ENCODE measurements at places on chromosomes 6 and 20.

DNA sequence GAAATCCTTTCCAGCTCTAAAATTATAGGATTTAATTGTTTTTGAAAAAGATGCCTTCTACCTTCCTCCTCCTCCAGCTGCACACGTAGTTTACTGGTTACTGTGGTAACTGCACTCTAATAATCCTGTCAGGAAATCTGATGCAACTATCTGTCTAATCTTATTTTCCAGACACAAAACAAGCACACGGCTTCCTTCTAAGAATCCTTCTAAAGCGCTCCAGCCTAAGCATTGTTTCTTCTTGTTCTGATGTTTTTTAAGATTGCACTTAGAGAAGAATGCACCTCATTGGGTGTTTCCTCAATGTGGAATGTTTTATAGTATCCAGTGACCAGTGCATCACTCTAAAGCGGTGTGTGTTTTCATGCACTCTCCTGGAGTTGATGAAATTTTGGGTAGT, 63.6 kb downstream of the CARMIL1 start:
- peak; percentile 54 for DNase-seq

DNA sequence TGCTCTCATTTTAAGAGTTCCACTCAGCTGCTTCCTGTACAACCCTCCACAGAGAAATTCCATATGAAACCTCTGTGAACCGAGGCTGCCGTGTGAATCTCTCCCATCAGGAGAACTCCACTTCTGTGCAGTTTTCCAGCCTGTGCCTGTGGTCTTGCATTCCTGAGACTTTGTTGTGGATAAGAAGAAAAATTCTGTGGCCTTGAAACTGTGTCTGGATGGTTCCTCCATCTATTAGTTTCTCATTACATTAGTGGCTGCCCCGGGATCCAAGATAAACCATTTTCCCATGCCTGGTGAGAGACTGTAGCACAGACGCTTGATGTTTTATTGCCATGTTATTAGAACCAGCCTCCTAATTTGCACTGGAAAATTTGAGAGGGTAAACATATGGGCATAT, 40.8 kb upstream of the TIAM2 start:
- DNase-seq = no peak

DNA sequence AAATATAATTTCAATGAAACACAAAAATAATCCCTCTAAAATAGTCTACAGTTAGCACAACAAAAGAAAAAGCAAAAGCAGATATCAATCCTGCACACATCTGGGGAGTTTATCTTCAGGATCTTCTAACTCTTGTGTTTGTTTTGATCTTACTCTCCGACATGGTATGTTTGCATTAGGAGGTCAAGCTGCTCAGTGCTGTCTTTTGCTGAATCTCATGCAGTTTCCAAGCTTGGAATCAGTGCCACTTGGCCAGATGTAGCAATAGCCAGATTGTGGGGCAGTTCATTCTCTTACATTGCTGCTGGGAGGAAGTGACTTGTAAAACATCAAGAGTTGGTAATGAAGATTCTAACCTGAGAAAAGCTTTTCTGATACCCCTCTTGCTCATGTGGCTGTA, 29.5 kb downstream of the RIOK1 start:
- no peak for DNase-seq

DNA sequence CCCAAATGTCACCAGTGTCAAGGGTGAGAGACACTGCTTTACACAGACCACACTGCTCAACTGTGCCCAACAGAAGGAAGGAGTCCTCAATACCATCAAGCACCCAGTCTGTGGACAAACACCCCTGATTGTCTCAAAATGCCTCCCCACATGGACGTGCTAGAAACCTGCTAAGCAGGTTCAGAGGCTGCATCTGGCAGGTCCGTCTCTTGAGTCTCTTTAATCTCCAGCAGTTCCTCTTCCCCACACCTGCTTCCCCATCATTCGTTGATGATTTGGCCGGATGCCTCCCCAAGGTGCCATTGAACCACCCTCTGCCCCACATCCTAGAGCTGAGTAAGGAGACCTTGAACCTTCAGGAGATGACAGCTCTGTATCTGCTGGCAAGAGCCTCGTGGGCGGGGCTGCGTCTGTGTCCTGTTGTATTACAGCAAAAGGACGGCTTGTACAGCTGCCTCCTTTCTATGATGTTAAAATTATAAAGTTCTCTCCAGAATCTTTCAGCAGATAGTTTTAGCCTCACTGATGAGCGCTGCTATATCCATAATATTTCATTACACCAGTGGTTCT, 179.2 kb downstream of the PREX1 start:
- DNase-seq = no peak

DNA sequence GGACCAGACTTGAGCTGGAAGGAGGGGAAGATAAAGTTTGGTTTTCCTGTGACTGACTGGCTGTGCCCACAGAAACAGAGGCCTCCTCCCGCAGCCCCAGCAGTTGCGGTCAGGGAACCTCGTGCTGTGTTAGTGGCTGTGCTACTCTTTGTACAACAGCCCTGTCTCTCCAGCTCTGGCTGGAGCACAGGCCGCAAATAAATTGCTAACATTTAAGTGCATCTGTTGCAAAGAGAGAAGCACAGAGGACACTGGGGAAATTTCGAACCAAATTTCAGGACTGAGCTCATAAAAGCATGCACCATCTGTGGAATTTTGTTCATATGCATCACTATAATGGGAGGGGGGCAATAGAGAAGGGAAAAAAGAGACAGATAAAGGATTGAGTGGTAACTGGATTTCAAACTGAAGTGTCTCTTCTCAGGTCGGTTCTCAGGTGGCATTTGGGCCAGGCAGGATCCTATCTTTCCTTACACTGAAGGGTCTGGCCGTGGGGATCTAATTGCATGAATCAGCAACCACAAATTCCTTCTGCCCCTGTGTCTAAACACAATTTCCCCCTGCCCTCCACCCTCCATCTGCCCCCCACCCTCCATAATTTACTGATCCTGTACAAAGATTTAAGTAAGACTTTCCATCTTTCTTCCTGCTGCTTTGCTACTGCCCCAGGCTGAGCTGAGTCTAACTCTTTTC, 88.9 kb upstream of the ATXN1 start:
- DNase-seq = no peak

DNA sequence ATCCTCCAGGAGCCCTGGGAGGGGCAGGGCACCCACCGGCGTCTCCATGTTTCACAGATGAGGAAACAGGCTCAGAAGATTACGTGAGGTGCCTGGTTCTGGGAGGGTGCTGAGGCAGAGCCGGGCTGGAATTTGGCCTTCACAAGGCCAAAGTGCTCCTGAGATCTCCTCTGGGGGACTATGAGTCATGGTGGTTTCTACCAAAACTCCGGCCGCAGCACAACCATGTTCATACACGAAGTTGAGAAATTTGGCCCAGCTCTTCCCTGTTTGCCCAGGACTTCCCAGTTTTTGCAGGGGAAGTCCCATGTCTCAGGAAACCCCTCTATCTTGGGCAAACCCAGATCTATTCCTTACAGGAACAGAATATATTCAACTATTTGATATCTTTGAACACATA, 172.9 kb upstream of the CDYL start:
- DNase-seq = peak; percentile 98

DNA sequence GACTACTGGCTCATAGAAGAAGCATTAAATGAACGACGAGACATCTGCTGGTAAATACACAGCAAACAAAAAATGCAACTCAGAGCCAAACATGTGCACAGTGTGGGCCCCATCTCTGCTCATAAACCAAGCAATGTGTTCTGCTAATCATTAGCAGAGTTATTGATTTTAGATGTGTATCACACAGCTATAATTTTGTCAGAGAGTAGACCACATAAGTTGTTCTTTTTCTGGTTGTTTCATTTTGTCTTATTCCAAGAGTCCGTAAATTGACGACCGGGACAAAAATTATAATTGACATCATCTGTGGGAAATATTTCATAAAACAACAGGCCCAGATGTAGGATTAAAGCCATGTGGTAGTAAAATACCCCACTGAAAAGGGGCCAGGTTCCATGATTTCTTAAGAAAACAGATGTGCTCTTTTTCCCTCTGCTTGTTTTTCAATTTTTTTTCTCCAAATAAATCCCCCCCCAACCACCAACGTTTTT, 423.6 kb downstream of the HAO1 start:
- peak; percentile 20 for DNase-seq

- DNase-seq = peak; percentile 69
Observed at GRCh38 chr6:134909701-134910592, 40.0 kb downstream of the ALDH8A1 start.

GRCh38 chr20:23954008-23954745, 34.4 kb downstream of the GGTLC1 start:
- no peak for DNase-seq

DNA sequence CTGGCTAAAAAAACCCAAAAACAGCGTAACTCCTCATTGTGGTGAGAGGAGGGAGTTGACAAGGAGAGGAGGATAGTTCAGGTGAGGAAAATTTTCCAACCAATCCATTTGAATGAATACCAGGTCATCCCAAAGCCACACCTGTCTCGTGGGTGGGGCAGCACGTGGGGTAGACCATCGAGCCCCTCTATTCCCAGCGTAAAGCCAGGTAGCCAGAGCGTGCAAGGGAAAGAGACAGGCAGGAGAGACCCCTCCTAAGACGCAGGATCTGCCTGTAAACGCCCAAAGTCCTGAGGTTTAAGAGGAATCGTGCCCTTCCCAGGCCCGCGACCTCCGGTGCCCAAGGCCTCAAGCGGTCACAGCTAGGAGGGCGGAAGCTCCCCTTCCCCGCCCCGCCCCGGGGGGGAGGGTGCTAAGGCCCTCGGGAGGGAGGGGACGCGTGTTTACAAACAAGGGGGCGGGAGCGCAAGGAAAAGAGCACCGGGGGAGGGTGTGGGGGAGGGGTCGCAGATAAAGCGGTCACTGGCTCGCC, 712 bp downstream of the RXRB start:
- DNase-seq = peak; percentile 55

- peak; percentile 81 for DNase-seq
Observed at GRCh38 chr6:166910601-166911000, 45.7 kb downstream of the RNASET2 start.

DNA sequence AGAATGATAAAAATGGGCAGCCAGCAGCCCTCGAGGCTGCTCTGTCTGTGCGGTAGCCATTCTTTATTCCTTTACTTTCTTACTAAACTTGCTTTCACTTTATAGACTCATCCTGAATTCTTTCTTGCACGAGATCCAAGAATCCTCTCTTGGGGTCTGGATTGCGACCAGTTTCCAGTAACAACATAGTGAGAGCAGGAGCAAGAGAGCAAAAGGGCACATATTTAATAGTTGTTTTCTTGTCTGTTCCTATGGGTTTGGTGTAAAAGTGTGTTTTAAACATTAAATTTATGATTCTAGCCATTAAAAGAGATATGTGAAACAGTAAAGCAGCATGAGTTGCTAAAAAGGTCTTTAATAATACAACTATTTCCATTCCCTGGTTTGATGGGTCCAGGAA, 78.8 kb upstream of the OPRM1 start:
- peak; percentile 38 for DNase-seq

GRCh38 chr20:3652221-3652620, 11.0 kb downstream of the GFRA4 start:
- no peak for DNase-seq

DNA sequence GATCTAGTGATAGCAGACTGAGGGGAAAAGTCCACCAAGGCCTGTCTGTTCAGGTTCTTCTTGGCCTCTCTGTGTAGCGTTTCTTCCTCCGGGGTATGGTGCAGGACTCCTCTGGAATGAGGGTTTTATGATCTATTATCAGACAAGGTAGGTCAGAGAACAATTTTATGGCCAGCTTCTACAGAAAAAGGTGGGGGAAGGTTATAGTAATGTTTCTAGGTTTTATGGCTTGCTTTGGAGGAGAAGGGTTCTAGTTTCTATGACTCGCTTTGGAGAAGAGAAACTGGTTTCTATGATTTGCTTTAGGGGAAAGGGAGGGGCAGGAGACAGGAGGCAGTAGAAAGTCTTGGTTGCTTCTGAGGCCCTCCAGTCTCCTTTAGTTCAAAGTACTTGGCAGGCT, 144.8 kb upstream of the LAMA2 start:
- no peak for DNase-seq

DNA sequence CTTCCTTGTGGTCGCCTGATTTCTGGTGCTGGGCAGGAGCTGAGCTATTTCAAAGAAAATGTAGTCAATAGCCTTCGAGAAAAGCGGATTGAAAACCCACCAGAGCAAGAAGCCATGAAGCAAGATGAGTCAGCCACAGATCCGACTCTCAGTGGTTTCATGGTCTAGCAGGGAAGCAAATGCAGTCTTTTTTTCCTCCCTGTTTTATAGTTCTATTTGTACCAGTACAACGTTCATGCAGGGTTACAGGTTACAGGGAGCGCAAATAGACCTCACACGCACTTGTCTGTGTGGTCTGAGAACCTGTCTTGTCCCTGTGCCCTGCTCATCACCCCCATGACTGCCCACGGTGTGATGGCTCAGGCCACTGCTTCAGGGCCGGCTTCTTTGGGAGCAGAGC, 309.8 kb upstream of the SUPT3H start:
- DNase-seq = no peak

- DNase-seq = no peak
Observed at GRCh38 chr6:167442245-167442644, 117.4 kb downstream of the TTLL2 start.

GRCh38 chr20:50783390-50783789, 11.5 kb upstream of the BCAS4 start:
- DNase-seq = no peak

DNA sequence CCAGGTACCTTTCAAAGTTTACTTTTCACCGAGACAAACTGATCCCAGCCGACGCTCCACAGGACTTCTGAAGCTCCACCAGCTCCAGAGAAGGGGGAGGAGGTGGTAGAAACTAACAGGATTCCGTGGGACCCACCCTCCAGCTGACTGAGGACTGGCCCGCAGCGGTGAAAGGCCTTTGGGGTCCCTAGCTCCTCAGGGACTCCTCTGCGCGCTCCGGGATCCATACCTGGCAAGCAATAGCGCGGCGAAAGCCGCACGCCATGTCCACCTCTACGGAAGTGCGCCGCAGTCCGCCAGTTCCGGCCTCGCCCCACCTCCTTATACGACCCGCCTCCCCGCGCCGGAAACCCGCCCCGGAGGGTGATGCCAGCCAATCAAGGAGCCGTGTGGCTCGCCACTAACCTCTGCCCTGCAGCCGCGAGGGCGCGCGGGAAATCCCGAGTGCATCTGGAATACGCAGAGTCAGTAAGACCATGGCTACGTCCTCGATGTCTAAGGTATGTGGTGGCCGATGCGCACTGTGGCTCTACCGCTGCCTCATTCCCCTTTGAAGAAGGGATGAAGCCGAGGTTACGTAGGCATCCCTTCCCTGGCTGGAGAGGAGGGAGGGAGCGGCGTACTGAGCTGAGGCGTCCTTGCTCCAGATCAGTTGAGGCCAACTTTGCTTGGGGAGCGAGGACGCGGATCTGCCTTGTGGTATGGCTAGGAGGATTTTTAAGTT, at the start of the genes ORC3 and RARS2:
ORC3 (plus strand) TSS at position 443 of the 724 bp plus-strand sequence; CDS start at position 477, 34 bp downstream.
RARS2 (minus strand) TSS at position 295 of the 724 bp plus-strand sequence; CDS start at position 265, 30 bp downstream.
- peak; percentile 91 for DNase-seq

DNA sequence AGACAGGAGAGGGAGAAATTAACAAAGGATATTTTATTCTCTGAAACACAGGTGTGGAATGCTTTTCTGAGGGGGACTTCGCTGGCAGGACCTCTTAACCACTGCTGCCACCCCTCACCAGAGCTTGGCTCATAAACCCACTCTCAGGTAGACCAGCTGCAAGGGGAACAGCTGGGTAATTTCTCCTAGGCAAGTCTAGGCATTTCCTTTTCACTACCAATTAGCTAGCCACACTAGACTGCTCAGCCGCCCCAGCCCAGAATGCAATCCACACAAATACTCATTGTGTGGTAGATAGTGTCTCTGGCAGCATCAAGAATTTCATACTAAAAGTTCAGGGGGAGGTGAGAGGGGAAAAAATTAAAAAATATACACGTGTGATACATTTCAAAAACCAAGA, 267.6 kb upstream of the ID4 start:
- no peak for DNase-seq
